ENCODE measurements at places on chromosomes 1 and 21.
A peak's percentile ranks its signal among the peaks of the same experiment; 100 is the strongest.

GRCh38 chr1:65722461-65722860, 70.2 kb upstream of the PDE4B start:
- no peak for DNase-seq

DNA sequence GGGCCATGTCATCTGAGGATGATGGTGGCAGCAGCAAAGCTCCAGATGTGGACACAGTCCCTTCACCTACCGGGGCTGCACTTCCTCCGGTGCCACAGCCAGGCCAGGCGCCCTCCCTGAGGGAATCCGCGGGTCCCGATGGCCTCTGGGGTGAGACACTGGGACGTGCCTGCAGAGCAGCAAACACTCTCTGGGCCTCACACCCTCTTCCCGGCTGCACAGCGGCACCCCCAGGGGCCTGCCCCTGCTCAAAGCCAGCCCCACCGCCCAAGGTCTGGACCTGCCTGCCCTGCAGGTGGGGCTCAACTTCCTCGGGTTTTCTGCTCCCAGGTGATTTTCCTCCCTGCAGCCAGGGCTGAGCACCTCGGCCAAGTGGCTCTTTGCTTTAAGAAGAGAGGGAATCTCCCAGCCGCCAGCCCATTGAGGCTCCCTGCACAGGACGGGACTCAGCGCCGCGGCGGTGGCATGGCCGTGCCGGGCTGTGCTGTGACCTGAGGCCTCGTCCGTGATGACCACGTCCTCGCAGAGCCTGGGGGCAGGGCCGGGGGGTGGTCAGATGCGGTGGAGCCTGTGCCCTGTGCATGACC, 21.3 kb upstream of the COL18A1 start:
- no peak for DNase-seq

DNA sequence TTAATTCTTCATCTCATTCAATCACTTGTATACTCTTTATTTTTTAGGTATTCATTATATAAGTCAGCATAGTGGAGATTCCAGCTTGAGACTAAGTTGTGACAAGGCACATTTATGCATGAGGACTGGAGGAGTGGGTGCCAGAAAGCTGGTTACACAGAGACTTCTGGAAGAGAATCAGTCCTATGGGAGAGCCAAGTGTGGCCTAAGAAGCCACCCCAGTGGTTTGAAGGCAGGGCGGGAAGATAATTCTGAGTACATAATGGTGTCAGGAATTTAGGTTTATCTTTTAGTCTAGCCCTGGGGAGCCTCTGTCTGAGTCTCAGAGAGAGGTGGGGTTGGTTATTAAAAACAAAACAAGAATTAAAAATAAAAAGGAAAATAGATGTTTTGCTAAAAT, 83.0 kb downstream of the SPAG17 start:
- no peak for DNase-seq

DNA sequence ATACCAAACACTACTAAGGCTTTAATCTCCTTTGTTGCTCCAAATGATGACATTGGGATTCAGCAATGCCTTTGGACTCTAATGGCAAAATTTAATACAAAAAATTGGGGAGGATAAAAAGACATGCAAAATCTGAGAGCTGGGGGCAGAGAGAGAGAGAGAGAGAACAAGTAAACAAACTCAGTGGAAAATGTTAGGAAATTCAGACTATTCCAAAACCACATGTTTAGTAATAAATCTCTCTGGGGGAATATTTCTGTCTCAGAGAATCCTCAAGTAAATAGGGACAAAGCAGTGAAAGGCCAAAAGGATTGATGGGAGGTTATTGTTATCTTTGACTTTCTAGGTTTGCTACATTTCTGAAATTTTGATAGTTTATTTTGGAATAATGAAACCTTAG, 65.7 kb downstream of the PLA2G4A start:
- DNase-seq, result no peak

DNA sequence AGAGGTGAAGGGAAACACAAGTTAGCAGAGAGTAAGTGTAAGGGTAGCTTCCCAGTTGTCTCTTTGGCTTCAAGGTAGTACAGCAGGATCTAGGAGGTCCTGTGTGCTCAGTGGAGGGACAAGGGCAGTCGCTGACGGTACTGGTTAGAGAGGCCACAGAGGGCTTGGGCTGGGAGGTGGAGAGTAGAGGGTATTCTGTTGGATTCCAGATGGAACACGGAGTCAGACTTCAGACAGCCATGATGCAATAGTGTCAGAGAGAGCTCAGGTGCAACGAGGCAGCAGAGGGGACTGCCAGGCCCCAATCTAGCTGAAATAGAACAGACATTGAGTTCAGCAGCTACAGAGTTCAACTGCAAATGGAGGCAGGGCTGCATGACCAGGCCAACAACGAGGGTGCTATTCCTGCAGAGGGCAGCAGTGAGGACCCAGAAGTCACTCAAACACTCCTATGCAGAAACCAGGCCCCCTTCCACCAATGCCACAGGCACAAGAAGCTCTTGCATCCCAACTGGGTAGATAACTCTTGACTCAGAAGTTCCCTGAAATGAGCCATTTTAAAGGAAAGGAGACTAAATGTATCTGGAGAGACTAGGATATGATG, 325.0 kb upstream of the ESRRG start:
- peak; percentile 48 for DNase-seq

DNA sequence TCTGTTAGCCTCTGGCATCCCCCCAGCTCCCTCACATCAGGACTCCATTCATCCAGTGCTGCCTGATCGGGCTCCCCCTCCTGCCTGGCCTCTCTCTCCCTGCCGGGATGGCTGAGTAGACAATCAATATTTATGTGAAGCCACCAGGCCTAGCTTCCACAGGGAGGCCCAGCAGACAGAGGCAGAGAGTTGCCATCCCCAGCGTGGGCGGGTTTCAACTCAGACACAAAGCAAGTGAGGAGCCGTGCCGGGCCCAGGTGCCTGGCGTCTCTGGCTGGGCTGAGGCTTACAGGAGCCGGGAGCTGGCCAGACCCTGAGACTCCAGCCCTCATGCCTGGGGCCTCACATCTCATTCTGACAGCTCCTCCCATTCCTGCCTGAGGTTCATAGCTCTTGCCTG, 34.5 kb upstream of the ATP2B4 start:
- no peak for DNase-seq

- peak; percentile 67 for DNase-seq
Measured at GRCh38 chr1:227234998-227235405, 83.3 kb downstream of the CDC42BPA start.

DNA sequence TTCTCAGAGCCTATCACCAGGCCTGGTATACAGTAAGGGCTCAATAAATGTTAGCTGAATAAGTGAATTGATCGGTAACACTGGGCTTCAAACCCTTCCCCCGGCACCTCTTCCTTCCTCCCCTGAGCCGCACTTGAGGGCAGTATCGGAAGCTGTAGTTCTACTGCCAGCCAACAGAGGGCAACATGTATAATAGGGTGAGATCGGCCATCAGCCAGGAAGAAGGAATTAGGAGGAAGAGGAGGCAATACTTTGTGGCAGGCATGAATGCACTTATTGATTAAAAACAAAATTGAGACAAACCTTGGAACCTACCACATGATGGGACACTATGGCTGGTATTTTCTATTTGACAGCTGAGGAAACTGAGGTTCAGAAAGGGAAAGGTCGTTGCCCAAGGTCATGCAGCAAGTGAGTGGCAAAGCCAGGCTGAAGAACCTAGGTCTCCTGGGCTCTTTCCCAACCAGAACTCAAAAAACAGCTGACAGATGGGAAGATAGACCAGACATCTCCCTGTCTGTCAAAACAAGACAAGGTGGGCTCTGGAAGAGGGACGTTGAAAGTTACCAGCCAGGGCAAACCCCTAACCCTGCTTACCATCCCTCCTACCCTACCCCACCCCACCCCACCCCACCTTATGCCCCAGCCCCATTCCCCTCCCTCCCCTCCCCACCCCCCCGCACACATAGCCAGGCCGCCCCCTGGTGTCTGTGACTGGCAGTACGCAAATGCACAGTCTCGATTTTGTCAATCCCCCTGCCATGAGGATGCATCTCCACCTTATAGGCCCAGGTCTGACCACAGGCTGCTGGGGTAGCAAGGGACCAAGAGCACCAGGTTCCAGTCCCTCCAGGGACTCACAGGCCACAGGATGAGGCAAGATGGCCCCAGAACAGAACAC, 107.3 kb upstream of the RUNX3 start:
- no peak for DNase-seq

GRCh38 chr1:43440358-43440757, 13.4 kb downstream of the HYI start:
- DNase-seq, result no peak

DNA sequence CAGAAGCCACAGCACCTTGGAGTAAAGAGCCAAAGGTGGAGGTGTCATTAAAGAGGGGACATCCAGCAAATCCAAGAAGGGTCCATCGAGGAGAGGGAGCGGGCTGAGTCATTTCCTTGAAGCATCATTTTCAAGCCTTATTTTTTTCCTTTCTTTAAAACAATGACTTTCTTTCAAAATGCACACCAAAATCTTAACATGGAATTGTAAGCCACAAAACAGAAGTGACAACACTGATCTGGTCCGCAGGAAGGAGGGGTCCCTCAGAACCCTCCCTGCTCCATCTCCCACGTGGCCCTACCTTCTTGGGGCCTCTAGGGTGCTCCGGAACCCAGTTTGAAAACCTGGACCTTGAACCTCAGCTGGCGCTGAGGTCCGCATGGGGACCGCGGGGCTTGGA, 14.8 kb downstream of the DHRS3 start:
- no peak for DNase-seq

All from iPS DF 19.7 (cell line).